Lower lobe of right lung (tissue), 2 donors: ENCODE measurements at places on chromosomes 4 and X. TPM values are rescaled to one million over a fixed set of nuclear protein-coding genes. Genes with fewer than 3 reads are reported as not detected.

Gene HSFX1
- 2.2 TPM for total RNA-seq

Gene GAGE12F
- not detected for total RNA-seq

Gene FGF5
- total RNA-seq: not detected

Gene LGI2
- total RNA-seq: 1.3 TPM

Gene EFHC2
- total RNA-seq: 2.5 TPM

Gene SPANXA2
- not detected for total RNA-seq

Gene GAK
- total RNA-seq: 130 TPM

Gene NXF2
- 0.35 TPM for total RNA-seq

Gene DNAAF6
- total RNA-seq: 2.0 TPM

Gene FAM149A
- 13.3 TPM for total RNA-seq

- no peak for DNase-seq
These were observed 82.3 kb downstream of the SRPX start for GRCh38 chrX:38138157-38138891.

DNA sequence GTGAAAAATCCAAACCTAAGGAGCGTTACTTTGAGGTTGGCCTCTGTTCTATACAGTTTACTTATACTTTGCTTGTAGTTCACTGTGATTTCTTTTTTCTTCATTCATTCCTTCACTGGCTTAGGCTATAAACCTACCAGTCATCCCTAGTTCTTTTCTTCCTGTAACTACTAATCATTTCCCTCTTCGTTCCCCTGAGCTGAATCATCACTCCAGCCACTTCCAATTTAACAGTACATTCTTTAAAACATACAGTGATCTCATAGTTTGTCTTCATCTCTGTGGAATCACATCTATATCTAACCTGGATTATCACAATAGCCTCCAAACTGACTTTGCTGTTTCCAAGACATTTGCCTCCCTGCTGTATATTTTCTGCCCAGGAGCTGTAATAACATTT, 25.2 kb upstream of the NPFFR2 start:
- no peak for DNase-seq

DNA sequence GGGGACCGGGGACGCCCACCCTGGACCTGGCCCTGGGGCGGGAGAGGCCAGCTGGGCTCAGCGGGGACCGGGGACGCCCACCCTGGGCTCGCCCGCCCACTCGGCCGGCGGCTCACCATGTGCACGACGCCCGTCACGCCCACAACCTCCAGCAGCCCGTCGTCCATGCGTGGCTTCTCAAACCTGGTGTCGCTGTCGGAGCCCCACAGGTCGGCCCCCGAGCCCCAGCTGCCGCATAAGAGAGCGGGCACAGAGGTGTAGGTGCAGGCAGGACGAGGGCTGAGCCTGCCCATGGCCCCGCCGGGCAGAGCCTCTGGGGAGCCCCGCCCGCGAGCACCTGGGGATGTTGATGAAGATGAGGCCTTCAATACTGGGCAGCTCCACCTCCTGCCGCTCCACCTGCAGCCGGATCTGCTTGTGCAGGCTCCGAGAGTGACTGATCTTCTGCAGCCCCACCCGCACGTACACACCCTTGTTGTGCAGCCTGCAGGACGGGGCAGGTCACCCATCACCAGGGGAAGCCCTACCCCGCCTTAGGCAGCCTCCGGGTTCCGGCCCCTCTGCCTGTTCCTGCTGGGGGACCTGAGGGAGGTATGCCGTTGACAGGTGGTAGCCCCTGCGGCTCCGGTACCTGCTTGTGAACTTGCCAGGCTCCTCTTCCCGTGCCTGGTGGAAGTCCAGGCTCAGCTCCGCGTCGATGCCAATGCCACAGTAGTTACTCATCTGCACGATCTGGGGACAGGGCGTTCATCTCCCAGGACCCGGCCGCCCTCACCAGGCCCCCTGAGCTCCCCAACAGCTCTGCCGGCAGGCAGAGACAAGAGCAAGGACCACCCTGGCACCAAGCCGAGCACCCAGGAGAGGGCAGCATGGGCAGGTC, 11.8 kb downstream of the DGKQ start:
- no peak for DNase-seq

DNA sequence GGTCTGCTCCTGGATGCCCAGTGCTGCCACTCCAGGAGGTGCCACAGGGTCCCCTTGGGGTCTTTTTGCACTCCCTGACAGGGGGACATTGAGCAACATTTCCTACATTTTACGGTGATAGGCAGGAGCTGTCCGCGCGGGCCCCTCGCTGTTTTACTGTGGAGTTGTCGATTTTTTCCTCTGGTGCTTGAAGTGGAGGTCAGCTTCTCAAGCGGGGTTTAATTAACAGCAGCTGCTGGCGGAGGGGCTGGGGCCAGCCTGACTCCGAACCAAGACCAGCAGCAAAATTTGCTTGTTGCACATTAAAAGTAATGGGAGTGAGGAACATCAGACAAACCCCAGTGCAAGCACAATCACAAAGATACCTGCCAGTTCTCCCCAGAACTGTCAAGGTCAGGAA, 13.2 kb upstream of the SH3TC1 start:
- no peak for DNase-seq

DNA sequence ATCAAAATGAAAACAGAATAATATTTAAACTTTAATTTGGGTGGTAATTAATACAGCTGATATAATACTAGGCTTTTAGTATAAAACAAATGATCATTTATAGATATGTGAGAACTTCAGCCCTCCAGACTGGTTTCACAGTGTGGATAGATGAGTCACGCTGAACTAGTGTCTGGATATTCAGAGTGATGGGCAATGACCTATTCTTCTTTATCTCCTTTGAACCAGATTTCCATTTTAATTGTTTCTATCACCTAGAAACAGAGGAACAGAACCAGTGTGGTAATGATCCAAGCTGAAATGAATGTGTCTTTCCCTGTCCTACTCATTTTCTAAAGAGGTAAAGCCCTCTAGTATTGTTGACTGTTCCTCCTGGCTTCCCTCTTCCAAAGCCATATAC, 155.2 kb upstream of the GK2 start:
- DNase-seq: no peak

- peak; percentile 64 for DNase-seq
These were observed 77.2 kb upstream of the BCOR start for GRCh38 chrX:40174854-40175510.

DNA sequence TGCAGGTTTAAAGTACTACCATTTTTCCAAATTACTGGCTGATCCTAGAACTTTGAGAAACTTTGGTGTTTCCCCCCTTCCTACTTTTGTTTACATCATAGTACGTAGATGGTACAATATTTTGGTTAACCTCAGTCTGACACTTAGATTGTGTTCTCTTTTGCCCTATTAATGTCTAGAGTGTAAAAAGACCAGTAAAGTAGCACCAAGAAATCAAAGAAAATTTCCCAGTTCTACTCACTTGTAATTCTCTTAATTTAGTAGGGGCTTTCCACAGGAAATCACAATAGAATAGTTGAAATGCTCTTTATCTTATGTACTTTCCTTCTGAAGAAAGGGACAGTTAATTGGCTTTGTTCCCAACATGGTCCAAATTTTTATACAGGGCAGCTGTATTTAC, 51.6 kb downstream of the NFKB1 start:
- DNase-seq: no peak

GRCh38 chrX:118548841-118549240, 53.2 kb downstream of the DOCK11 start:
- DNase-seq: no peak

DNA sequence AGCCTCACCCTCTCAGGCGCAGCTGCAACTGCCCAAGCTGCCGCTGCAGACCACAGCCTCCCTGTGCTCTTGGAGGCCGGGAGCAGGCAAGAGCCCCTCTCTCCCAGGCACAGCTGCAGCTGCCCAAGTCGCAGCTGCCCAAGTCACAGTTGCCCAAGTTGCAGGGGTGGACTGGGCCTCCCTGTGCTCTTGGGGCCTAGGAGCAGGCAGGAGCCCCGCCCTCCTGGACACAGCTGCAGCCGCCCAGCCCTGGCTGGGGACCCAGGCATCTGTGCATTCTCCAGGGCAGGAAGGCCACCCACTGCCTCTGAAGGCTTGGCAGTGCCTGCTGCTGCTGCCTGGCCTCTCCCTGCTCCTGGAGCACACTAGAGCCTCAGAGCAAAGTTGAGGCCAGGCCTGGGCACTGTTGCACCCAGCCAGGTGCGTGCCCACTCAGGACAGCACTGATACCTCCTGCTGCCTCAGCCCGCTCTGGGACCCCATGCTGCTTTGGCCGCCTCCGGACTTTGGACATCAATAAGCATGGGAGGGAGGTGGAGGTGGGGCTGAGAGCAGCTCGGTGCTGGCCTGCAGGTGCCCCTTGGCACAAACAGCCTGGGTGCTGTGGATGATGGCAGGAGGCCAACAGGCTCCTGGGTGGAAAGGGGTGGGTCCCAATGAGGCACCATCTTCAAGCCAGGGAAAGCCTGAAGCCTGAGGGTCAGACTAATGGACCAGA, 247.5 kb downstream of the PDGFC start:
- peak; percentile 39 for DNase-seq

DNA sequence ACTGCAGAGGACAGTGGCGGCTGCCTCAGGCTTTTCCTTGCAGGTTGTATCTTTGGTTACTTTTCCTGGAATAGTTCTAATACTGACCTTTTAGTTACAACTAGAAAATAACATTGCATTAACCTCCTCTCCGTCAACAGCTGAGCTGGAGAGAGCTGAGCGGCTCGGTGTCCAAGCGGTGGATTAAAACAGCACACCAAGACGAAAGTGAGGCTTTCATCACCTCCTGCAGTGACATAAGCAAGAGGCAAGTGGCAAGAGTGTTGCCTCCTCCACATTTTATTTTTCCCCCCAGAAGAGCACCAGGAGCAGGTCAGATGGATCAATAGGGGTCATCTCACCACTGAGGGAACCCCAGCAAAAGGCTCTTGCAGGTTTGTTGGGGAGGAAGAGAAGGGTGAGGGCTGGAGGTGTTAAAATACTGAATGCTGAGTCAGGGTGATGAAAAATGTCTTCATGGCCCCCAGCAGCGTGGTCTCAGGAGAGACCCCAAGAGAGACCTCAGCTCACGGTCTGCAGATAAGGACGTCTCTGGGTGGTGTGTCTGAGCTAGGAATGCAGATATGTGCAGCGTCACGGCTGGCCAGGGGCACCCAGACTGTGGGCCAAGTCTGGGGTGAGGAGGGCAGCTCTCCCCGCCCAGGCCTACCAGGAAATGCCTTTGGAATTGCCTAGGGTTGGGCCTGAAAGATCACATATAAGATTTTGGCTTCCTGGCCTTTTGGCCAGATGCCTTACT, 50.3 kb downstream of the CASP3 start:
- DNase-seq: no peak

- no peak for DNase-seq
These were observed 8.2 kb downstream of the SLC38A5 start for GRCh38 chrX:48461830-48462229.

DNA sequence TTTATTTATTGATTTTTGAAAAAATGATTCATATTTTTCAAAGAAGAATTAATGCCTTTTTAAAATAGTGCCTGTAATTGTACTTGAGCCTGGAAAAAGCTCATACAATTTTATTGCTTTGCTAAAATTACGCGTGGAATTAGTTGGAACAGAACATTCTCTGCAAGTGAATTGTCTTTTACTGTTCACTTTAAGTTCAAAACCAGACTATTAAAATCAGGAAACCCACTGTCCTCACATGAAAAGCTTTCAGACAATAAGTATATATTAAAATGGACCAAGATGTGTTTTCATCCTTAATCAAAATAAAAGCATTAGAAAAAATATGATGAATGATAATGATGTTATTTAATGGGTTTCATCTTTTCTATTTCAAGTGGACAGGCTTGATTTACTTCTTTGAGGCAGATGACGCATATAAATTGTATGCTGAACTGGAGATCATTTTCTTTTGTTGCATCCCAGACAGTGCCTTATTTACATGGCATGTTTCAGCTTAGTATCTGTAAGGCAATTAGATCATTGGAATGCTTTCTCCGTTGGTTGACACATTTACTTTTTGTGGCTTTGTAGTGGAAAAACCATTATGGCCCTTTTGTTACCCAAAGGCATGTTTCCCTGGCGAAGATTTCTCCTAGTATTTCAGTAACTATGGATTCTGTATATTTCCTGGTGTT, 299.0 kb upstream of the MAGEC2 start:
- DNase-seq: no peak

GRCh38 chrX:134760650-134761049, 102.4 kb upstream of the PLAC1 start:
- DNase-seq: no peak

DNA sequence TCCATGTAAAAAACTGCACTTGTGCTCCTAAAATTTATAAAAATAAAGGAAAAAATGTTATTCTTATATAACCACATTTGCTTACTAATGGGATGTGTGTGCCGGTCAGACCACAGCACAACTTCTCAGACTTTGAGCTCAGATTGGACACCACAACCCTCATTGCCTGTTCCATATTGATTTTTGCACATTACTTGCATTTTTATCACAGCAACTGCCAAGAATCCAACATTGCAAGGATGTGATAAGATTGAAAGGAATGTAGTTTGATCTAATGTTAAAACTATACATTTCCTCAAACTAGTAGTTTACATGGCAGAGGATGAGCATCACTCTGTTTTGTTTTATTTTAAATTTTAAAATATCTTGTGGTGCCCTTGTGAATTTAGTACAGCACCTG, 227.8 kb downstream of the KDR start:
- no peak for DNase-seq

GRCh38 chr4:8280158-8280875, 10.8 kb downstream of the HTRA3 start:
- no peak for DNase-seq

DNA sequence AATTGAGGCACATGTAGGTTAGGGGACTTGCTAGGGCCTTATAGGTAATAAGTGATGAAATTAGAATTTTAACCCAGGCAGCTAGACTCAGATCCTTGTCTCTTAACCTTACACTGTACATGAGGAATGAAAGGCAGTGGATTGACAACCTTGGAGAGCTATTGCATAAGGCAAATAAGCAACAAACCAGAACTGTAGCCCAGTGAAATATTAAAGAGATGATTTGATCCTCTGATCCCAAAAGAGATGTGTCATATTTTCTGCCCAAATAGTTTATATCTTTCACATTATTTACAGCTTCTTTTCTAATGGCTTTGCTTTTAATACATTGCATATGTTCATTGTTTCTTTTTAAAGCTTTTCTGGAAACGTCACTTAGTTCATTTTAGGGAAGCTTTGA, 252.6 kb downstream of the ANK2 start:
- DNase-seq: no peak

DNA sequence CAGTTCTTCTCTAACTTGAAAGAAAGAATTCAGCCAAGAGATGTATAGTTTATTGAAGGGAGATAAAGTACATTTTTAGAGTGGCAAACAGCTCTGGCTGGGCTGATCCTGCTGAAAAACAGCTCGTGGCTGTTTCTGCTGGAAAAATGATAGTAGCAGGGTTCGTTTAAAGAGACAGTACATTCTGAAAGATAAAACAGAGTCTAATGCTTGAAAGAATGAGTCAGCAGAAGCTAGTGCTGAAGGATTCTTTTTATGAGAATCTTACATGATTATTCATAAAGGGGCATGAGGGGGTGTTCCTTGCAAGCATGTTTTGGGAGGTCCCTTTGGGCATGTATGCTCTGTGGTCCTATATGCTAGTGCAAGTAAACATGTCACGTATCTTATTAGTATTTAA, 790.0 kb downstream of the PCDH18 start:
- DNase-seq: no peak

DNA sequence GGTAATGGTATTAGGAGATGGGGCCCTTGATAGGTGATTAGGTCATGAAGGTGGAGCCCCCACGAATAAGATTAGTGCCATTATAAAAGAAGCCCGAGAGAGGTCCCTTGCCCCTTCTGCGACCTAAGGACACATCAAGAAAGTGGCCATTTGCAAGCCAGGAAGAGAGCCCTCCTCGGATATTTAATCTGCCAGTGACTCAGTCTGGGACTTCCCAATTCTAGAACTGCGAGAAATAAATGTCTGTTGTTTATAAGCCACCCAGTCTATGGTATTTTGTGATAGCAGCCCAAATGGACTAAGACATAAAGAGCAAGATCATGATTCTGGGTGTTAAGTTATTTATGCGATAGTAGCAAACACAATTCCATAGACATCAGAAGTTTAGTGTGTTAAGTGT, 192.2 kb downstream of the LDB2 start:
- no peak for DNase-seq
